Fibroblast of upper back skin (primary cell): ENCODE measurements at places on chromosomes 7 and 10.

DNA sequence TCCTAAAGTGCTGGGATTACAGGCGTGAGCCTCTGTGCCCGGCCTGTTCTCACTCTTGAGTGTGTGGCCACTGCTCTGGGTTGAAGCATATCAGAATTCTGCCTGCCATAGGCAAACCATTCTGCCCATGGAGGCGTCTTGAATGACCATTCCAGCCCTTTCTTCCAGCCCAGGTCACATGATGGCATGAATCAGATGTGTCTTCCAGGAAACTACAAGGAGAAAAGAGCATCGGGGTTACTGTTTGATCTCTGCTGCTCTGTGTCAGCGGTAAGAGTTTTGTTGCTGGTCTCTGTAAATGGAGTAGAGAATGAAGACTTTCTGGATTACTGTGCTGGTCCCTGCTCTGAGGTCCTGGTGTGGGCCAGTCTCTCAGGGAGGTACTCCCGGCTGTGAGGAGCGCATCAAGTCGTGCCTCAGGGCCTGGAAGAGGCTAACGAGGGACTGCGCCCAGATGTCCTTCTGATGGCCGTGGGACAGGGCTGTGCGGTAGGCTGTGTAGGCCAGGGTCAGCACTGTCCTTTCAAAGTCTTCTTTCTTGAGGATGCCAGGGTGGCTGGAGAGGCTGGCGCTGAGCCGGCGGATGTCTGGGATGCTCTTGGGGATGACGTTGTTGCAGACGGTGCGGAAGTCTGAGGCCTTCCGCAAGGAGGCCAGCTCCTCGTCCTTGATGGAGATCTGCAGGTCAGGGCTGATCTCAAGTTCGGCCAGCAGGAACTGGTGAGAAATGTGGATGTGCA, 5.8 kb upstream of the SLC13A4 start:
- DNase-seq, result no peak

- no peak for DNase-seq
Observed at GRCh38 chr10:48649349-48649944, 35.2 kb upstream of the WDFY4 start.

- no peak for DNase-seq
Observed at GRCh38 chr10:46525824-46526681, 30.4 kb downstream of the GPRIN2 start.

DNA sequence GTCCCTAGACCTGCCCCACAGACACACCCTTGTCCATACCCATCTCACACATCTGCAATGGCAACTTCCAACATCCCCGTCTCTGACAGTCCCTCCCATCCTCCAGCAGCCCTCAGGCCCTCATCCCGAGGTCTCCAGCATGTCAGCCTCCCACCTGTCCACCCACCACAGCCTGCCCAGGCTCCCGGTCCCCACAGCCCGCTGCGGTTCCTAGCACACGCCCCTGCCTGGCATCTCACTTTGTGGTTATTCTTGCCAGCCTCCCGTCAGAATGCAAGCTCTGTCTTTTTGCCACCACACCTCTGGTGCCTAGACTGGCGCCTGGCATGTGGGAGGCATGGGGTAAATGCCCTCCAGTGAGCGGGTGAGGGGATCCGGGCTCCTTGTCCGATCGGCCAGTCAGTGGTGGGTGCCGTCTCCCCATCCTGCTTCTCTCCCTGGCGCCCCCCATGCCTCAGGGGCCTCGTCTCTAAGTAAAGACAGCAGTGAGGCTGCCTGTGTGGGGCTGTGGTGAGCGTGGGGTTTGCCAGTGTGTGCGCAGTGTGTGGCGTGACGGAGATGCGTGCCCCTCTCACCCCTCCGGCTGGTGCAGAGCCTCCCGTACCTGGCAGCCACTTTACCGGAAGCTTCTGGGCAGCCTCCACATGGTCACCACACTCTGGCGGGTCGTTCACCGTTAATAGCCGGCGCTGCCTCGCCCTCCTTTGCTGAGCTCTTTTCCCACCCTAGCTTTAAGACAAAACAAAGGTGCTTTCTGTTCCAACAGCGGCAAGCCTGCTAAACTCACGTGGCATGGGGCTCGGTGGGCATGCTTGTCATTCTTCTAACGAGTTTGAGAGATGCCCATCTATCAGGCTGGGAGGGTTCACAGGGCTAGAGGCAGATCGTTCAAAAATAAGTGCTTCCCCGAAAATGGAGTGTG, 28.5 kb upstream of the TTYH3 start:
- no peak for DNase-seq

- peak; percentile 14 for DNase-seq
Observed at GRCh38 chr7:69845721-69846495, 247.6 kb downstream of the AUTS2 start.

GRCh38 chr10:98261436-98262277, 6.3 kb downstream of the LOXL4 start:
- DNase-seq, result no peak

GRCh38 chr10:112855134-112855533, 94.9 kb upstream of the TCF7L2 start:
- no peak for DNase-seq

- DNase-seq, result no peak
Observed at GRCh38 chr10:61301575-61301974, 151.6 kb downstream of the TMEM26 start.

GRCh38 chr7:23434147-23434917, 36.0 kb downstream of the IGF2BP3 start:
- DNase-seq, result no peak

DNA sequence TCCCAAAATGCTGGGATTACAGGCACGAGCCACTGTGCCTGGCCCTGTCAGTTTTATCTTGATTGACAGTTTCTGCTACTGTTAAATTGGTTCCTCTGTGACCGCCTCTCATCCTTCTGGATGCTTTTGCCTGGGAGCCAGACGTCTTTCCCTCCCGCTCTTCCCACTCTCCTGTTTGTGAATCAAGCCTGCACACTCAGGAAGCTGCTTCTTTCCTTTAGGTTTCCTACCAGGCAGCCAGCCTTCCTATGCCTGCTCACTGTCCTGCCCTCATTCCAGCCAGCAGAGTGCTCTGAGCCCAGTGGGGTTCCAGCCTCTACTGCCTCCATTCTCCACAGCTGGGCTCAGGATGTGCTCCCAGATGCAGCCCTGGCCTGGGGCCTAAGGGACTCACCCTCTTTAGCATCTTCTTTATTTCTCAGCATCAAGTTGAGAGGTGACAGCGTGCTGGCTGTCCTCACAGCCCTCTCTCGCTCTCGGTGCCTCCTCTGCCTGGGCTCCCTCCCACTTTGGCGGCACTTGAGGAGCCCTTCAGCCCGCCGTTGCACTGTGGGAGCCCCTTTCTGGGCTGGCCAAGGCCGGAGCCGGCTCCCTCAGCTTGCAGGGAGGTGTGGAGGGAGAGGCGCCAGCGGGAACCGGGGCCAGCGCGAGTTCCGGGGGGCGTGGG, 5.1 kb downstream of the SH2D4B start:
- DNase-seq, result no peak

GRCh38 chr7:147415991-147416390, 1174.6 kb upstream of the C7orf33 start:
- DNase-seq, result no peak

GRCh38 chr10:122541541-122542002, 19.0 kb upstream of the DMBT1 start:
- DNase-seq, result peak; percentile 10

GRCh38 chr7:93188870-93189634, 37.2 kb downstream of the HEPACAM2 start:
- no peak for DNase-seq

DNA sequence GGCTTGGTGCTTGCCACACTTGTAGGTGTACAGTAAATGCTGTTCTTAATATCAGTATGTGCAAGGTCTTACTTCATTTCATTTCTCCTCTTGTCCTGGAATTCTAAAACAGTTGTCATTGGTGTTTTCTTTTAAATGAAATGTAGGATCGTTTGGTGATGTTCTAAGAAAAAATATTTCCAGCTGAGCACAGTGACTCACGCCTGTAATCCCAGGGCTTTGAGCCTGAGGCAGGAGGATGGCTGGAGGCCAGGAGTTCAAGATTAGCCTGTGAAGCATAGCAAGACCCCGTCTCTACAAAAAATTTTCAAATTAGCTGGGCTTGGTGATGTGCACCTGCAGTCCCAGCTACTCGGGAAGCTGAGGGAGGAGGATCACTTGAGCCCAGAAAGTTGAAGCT, 32.6 kb upstream of the ELN start:
- peak; percentile 70 for DNase-seq

- DNase-seq, result no peak
Observed at GRCh38 chr10:3579845-3580244, 205.2 kb downstream of the KLF6 start.

- no peak for DNase-seq
Observed at GRCh38 chr10:44955413-44956070, 4.1 kb upstream of the RASSF4 start.

DNA sequence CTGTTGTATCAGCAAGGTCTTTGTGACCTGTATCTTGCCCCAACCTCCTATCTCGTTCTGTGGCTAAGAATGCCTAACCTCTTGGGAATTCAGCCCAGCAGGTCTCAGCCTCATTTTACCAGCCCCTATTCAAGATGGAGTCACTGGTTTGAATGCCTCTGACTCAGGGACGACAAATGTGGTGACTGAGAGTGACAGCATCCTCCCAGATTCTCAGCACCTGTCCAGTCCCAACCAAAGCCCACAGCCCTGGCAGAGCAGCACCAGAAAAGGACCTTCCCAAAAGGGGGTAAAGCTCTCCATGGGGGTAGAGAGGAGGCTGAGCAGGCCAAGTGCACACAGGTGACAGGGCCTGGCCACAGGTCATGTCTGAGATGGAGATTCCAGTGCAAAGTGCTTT, 35.4 kb upstream of the GPAM start:
- no peak for DNase-seq

DNA sequence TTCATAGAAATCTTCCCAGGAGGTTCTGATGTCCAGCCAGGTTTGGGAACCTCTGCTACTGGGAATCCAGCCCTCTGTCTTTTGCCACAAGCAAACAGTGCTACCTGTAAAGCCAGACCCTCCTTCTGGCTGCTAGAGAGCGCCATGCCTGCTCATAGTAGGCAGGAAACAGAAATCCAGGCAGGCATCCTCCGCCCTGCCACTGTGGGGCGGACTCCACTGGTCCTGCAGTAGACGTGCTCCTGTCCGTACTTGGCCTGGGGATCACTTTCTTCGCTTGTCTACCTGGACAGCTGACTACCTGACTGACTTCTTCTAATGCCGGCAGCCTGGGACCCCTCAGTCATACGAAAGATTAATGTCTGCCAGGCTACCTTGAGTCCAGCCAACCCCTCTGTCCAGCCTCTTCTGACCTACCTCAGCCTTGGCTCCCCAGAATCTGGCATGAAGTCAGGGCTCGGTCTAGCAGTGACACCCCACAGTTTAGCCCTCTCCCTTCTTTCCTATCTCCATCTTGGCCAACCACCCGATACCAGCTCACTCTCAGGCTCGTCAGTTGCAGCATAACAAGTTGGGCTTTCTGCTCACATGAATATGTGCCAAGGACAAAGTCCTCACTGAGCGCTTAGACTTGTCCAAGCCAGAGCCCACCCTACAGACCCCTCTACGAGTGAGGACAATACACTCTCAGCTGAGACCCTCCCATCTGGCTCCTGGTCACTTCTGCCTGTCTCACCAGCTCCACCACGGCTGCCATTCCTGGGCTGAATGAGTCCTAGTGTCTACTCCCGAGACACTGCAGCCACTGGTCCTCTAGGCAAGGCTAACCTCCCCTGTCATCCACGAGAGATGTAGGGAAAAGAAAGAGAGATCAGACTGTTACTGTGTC, 43.9 kb upstream of the OPALIN start:
- no peak for DNase-seq

- no peak for DNase-seq
Observed at GRCh38 chr10:11551104-11551503, 60.3 kb downstream of the USP6NL start.

DNA sequence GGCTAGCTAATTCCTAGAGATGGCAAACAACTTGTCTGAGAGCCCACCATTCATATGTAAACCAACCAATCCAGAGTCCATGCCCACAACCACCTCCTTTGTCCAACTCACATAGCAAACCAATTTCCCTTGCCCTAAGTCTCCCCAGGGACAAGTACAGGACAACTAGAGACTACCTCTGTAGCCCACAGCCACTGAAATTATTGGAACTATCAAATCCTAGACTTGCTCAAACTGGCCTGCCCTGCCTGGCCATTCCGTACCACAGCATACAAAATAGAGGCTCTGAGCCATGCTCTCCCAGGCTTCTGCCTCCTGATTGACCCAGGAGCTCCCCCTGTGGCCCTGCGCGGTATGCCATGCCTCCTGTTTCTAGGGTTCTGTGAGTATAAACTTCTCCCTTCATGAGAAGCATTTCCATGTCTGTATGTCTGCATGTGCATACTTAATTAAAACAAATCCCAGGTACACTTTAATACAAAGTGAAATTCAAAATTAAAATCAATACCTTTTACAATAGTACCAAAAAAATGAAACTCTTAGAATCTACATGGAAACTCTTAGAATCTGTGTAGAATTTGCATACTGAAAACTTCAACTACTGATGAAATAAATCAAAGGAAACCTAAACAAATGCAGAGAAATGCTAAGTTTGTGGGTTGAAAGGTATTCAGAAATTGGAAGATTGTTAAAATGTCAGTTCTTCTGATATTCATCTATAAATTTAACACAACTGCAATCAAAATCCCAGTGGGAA, 4.0 kb upstream of the HECW1 start:
- DNase-seq, result peak; percentile 63

- DNase-seq, result no peak
Observed at GRCh38 chr7:44711528-44711927, 37.1 kb upstream of the ZMIZ2 start.

GRCh38 chr10:133237241-133237587, 441 bp upstream of the VENTX start:
- no peak for DNase-seq
